ENCODE measurements at places on chromosomes 5 and 9.

GRCh38 chr5:72621576-72621975 lies 114.4 kb upstream of the ZNF366 start:
- DNase-seq, result no peak

DNA sequence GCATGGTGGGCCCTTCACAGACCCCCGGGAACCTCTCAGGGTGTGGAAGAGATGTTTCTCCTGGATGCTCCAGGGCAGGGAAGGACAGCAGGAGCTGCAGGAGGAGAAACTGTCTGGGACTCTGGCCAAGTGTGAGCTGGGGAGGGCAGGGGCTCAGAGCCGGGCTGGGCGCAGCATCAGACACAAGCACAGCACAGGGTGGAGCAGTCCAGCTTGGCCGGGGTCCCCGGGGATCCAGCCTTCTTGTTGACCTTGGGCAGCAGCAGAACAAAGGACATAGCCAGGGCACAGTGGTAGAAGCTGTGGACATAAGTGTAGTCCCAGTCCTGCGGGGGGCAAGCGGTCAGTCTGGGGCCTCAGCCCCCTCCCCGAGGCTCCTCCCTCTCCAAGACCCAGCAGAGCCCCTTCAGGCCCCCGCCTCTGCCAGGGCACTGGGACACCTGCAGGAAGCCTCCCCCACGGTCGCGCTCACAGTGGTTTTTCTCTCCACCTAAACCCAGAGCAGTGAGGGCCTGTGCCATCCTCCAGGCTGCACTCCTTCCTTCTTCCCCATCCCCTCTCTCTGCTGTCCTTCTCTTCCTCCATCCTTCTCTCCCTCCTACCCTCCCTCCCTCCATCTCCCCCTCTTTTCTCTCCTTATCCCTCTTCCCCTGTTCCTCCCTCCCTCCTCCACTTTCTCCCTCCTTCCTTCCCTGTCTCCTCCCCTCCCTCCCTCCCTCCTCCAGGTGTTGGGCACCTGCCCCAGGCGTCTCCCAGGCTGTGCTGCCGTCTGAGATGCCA lies 10.1 kb downstream of the MYMK start:
- peak; percentile 22 for DNase-seq

DNA sequence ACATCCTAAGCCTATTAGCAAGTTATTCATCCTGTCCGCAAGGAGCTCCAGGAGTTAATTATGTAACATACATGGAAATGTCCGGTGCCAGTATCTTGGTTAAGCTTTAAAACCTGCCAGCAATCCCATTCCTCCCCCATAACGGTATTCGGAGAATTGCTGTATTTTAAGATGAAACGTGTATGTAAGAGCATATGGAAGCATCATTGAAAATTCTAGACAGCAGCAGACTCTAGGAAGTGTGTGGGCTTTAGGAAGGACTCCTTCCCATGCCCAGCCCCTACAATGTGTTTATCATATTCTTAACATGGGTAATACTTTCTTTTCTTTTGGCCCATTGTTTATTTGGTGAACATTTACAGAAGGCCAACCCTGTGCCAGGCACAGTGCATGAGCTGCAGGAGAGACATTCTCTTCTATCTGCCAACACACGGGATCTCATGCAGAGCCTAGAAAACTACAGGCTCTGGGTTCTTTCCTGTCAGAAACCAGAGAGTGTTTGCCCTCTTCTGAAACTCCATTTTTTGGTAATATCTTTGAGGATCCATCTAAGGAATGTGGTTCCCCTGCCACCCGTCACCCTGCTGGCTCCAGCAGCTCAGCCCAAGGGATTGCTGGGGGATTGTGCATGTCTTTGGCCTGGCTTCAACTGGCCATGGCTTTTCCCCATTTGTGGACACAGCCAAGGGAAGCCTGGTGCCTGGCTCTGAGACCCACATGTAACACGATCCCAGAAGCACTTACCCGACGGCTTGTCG lies 15.1 kb downstream of the ANGPTL2 start:
- no peak for DNase-seq

- DNase-seq, result no peak
Measured at GRCh38 chr9:16626577-16627130, 243.8 kb downstream of the BNC2 start.

GRCh38 chr9:37923796-37924427 lies 20.0 kb upstream of the SLC25A51 start:
- no peak for DNase-seq

- no peak for DNase-seq
Measured at GRCh38 chr5:37836592-37837413, 3.0 kb downstream of the GDNF start.

- DNase-seq, result no peak
Measured at GRCh38 chr9:130962418-130963316, 23.6 kb upstream of the FIBCD1 start.

- DNase-seq, result no peak
Measured at GRCh38 chr5:147534172-147534951, 24.5 kb upstream of the DPYSL3 start.

DNA sequence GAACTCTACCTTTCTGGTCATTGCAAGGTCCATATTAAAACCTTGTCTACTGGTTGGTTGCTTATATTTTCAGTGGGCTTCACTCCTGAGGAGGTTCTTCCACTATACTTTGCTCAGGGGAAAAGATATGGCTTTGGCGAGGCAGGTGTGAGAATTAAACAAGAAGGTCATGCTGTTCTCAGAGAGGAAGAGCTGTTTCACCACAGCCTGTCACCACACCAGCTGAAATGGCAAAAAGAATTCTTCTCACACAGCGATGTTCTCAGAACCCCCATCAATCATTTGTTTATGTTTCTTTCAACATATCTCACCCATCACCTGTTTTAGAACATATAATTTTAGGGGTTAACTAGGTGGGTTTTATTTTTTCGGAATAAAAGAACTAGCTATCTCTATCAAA lies 38.6 kb downstream of the CAPSL start:
- DNase-seq, result no peak

- no peak for DNase-seq
Measured at GRCh38 chr9:13002740-13003139, 227.9 kb downstream of the LURAP1L start.

- no peak for DNase-seq
Measured at GRCh38 chr5:34599471-34600117, 56.5 kb upstream of the RAI14 start.

DNA sequence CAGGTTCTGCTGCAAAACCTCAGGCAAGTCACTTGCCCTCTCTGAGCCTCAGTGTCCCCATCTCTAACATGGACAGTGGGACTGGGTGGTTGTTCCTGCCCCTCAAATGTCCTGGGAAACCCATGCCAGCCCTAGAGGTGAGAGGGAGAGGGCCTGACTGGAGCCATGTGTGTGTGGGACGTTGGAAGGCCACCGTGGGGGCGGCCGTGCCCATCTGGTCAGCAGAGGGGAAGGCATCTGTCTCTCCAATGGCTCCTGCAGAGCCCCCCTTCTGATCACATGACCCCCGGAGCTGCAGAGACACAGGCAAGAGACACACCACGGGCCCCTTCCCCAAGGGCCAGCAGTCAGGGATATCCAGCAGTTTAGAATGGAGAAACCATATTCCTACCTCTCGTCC lies 1.7 kb downstream of the DNM1 start:
- no peak for DNase-seq

- no peak for DNase-seq
Measured at GRCh38 chr5:145396888-145397287, 438.3 kb downstream of the PRELID2 start.

DNA sequence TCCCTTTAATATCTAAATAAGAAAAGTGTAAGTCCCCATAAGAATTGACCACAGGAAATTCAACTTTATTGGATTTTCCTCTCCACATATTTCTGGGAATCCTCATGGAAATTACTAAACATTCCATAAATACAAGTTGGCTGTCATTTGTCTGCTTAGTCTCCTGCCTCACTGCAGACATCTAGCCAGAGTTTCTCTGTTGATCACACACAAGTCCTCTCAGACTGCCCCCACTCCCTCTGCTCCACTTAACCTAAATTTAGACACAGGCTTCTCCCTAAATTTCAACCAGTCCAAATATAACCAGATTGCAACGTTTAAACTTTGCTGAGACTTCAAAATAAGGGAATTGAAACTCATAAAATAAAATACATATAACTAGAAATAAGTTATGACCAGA lies 982.1 kb downstream of the DTWD2 start:
- no peak for DNase-seq

DNA sequence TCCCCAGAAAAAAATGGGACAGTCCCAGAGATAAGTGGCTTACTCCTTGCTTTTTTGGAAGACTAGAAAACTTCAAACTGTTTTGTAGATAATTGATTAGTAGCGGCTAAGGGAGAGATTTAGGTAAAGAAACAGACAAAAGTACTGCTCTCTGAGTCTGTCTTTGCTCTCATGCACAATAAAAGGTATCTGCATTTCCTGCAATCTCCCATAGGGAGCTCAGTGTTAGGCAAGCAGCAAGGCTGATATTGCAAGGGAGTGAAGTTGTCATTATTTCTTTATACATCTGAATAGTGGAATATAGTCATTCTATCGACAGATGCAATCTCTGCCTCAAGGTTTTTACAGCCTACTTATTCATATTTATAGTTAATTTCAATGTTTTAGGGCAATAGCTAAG lies 54.9 kb upstream of the CAMK4 start:
- no peak for DNase-seq

DNA sequence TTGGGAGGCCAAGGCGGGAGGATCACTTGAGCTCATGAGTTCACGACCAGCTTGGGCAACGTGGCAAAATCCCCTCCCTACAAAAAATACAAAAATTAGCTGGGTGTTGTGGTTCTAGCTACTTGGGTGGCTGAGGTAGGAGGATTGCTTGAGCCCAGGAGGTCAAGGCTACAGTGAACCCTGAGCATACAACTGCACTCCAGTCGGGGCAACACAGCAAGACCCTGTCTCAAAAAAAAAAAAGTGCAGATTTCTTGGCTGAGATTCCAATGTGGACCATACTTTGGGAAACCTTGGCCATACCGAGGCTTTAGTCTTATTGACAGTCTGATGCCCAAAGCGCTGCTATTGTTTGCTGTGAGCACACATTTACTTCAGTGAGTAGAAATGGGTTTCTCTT lies 113.6 kb upstream of the CLINT1 start:
- no peak for DNase-seq

DNA sequence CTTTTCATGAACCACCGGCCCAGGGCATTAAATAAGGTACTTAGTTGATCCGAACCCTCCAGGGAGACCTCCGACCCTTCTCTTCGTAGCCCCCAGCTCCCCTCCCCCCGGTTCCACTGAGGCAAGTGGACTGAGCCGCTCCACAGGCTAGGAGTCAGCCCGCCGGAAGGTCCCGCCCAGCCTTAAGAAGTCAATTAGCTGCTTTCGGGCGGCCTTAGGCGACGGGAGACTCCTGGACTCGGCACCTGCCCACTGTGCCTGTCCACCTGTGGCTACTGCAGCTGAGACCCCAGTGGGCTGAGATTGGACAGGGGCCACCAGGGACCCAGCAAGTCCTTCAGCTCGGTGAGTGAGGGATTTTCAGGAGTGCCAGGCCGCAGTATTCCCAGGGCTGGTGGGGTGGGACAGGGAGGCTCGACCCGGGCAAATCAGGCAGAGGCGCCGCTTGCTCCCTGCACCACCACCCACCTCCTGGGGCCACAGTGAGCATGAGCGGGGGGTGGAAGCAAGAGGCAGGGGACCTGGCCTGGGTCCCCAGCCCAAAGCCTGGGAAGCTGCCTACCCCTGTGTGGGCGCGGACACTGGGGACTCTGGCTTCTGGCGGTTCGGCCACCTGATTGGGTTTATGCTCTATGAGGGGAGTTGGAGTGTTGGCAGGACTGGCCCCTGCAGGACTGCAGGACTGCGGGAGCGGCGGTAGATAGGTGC lies 39.6 kb upstream of the SPATA31E1 start:
- no peak for DNase-seq

DNA sequence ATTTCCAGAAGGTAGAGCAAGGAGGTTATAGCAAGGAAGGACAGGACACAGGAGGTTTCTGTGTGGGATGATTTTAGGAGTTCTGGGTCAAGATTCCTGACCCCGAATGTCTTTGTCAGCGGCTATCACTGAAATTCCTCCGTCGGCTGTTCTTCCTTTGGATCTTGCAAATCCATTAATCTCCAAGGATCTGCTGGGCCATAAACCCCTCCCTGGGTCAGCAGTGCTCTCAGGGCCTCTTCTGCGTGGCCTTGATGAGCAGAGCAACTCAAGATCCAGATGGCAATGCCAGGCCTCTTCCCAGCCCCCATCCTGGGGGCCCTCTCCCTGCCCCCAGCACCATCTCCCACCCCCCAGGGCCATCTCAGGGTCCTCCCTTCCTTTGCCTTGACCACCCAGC lies 16.3 kb upstream of the COL27A1 start:
- DNase-seq, result no peak

GRCh38 chr5:115487756-115488155 lies 56.8 kb downstream of the FEM1C start:
- no peak for DNase-seq

DNA sequence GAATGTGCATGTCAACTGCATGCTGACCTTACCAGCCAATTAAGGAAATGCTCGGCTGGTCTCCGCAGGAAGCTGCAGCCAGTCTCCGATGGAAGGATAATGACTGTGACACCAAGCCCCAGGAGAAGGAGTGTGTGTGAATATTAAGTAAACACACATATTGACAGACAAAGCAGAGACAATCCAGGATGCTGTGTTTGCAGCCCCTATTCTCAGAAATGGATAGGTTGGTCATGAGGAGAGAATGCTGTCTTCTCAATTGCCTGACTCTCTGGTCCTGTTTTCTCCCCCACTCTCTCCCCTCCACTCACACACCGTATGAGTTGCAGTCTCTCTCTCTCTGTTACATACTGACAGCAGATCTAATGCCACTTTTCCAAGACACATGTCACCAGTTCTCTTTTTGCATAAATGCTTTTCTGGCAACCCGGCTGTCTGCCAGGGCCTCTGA lies 85.7 kb downstream of the EPB41L4A start:
- no peak for DNase-seq

DNA sequence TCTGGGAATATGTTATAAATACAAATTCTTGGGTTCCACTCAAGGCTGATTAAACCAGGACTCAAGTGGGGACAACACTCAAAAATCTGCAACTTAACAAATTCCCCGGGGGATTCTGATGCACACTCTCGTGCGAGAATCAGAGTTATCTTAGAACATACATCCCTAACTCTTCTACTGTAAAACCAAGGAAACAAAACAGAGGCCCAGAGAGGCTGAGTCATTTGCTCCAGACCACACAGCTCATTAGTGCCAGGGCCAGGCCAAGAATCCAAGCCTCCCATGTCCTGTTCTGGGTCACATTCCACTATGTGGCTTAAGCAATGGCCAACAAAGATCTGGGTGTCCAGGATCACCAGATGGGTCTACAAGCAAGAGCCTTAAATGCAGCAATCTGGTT lies 166.0 kb downstream of the ADAMTS12 start:
- DNase-seq, result no peak

GRCh38 chr9:111559000-111559610 lies 34.1 kb downstream of the ZNF483 start:
- no peak for DNase-seq

- DNase-seq, result no peak
Measured at GRCh38 chr9:38172586-38172985, 103.6 kb upstream of the SHB start.

GRCh38 chr5:172579403-172579990 lies 61.6 kb upstream of the NEURL1B start:
- DNase-seq, result no peak

Measured in SHP77 (cell line).